IPS-NIHi11 (cell line): ENCODE measurements at places on chromosomes 1 and 21.

DNA sequence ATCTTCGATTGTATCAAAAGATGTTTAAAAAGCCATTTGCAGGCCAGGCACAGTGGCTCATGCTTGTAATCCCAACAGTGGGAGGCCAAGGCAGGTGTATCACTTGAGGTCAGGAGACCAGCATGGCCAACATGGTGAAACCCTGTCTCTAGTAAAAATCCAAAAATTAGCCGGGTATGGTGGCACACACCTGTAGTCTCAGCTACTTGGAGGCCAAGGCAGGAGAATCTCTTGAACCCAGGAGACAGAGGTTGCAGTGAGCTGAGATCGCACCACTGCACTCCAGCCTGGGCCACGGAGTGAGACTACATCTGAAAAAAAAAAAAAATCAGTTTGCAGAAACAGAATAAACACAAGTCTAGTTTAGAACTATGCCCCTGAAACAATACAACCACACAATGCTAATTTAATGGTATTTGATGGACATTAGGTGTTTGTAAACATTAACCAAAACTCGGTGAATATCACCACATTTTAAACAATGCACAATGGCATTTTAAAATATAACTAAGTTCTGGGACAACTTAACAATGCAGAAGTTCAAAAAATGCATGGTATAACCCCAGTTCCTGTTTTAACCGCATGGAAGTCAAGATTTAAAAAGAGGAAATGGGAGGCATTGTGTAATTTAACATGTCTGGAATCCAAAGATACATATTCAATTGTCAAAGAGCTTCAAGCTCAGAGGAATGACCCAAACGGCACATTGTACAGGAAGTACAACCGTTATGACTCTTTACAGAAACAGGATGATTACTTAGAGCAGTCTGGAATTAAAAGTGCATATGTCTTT, 7.1 kb upstream of the PTTG1IP start:
- no peak for DNase-seq

DNA sequence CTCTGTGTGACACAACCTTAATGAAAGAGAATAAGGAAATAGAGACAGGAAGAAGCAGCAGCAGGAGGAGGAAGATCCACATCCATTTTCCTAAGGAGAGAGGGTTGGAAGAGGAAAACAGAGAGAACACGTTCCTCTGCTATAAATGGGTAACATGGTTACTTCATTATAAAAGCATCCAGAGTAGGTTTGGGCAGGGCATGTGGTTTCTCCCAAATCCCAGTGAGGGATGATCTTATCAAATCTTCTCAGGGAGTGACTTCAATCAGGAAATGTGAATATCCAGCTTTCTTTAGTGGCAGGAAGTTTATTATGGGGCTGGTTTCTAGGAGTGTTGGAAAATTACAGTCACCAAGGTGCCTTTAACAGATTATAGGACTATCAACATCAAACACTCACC, 11.1 kb downstream of the CYP2J2 start:
- no peak for DNase-seq

- no peak for DNase-seq
Measured at GRCh38 chr1:30444850-30445249, 278.5 kb downstream of the MATN1 start.

- DNase-seq: peak; percentile 52
Measured at GRCh38 chr21:15706696-15707095, 23.1 kb upstream of the USP25 start.

DNA sequence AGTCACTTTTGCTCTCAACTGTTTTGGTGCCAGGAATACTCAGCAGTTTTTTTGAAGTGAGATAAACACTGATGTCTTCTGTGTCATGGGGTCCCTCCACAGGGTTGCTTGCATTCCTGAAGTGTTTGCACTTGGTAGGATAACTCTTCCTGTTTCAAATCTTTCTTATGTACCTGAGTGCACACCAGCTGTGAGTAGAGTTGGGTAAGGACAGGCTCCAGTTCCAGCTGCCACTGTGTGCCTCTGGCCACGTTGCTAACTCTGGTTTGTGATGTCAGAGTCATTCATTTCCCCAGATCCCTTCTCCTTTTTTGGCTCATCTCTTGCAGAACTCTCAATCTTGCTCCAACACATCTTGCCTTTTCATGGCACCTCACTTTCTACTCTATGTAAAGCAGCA, 356.3 kb upstream of the B3GALT2 start:
- DNase-seq: peak; percentile 8

DNA sequence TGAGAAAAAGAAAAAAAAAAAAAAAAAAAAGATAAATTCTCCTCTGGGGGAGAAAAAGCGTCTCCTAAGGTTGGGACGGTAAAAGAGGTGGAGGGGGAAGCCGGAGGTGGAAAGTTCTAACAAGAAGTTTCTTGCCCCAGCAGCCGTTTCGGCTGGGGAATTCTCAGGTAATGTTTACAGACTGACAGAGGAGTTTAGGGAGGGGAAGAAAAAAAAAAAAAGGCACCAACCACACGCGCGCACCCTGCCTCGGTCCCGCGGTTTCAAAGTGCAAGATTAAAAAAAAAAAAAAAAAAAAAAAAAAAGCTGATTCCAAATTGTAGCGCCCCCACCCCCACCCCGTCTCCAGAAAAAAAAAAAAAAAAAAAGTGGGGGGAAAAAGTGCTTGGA, 504 bp downstream of the DHRS3 start:
- no peak for DNase-seq

- DNase-seq: no peak
Measured at GRCh38 chr1:212700223-212700891, 717 bp upstream of the BATF3 start.

DNA sequence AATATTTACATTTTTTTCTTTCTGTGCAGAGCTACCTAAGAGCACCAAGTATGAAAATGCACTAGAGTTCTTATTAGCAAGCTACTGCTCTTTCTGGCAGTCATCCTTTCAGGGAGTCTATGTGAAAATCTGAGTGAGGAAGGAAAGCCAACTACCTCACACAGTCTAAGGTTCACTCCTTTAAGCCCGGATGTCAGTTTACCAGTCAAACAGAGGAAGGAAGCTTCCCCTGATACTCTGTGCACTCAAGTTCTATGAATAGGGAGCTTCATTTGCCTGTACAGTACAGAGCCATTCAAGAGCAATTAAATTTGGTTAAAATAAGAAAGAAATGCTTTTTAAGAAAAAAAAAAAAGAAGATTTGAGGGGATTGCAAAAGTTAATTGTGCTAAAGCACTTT, 6.9 kb downstream of the COL11A1 start:
- no peak for DNase-seq

- peak; percentile 15 for DNase-seq
Measured at GRCh38 chr21:40043423-40043822, 176.2 kb downstream of the PCP4 start.

DNA sequence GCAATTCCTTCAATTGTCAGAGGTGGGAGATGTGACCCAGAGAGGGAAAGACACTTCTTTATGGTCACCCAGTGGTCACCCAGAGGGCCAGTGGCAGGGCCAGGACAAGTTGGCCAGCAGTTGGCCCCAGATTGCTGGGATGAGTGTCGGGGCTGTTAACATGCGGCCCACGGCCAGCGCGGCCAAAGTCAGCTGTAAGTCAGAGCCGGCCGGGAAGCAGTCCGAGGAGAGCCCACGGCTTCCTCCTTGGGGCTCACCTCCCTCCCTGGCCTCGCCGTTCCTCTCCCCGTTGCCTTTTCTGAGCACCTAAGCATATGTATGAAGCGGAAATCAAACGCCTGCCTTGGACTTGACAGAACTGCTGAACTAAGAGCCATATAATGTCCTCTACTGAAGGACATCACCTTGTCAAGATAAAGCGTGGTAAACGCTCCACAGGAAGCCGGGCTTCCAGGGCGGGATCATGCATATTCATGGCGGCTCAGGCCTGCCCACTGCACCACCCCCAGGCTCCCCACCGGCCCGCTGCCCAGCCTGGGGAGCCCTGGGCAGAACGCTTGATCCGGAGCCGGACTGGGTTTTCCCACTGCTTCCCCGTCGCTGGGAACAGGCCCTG, 245.4 kb upstream of the POU3F1 start:
- DNase-seq: peak; percentile 64

GRCh38 chr1:112744009-112744578, 29.0 kb upstream of the PPM1J start:
- DNase-seq: peak; percentile 66

- no peak for DNase-seq
Measured at GRCh38 chr21:19322360-19322759, 918.8 kb upstream of the TMPRSS15 start.
